ENCODE measurements at places on chromosomes 13 and 19. TPM values are rescaled to one million over a fixed set of nuclear protein-coding genes. Genes with fewer than 3 reads are reported as not detected.

LPAR2 gene
- total RNA-seq = 122 TPM

ZNF480 gene
- total RNA-seq = 2.0 TPM

IQCN gene
- total RNA-seq = 1.5 TPM

GRCh38 chr13:23386533-23386932 is 47.0 kb downstream of the SACS start:
- DNase-seq = no peak

DNA sequence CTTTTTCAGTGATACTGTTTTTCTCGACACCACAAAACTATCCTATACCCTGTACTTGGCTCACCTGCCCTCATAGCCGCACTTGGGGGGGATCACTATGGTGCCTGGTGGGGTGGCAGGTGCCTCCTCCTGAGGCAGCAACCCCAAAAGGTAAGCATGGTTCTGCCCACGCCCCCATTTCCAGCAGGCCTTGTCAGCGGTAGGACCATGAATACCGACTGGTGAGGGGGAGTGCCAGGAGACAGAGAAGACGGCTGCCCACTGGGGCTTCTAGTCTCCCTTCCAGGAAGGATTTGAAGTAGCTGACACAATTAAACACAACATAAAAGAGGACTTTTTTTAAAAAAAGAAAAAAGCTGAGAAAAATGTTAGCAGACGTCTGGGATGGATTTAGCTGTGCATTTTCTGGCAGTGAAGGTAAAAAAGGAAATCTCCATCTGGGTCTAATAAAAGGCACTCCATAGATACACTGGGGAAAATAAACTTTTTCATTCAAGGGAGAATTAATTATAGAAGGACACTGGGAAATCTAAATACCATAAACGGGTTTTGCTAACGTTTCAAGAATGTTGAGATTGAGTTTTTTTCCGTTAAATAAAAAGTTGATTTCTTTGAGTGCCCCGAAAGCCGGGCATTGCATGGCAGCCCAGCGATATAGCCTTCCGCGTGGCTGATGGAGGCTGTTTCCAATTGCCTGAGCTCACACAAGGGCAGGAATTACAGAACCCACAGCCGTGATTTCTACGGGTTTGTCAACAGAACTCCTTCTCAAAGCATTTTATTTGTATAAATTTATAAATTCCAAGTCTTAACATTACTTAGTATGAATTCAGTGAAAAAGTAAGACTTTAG is 45.1 kb downstream of the ATP11A start:
- no peak for DNase-seq

ZNF681 gene
- total RNA-seq = 5.8 TPM

DNA sequence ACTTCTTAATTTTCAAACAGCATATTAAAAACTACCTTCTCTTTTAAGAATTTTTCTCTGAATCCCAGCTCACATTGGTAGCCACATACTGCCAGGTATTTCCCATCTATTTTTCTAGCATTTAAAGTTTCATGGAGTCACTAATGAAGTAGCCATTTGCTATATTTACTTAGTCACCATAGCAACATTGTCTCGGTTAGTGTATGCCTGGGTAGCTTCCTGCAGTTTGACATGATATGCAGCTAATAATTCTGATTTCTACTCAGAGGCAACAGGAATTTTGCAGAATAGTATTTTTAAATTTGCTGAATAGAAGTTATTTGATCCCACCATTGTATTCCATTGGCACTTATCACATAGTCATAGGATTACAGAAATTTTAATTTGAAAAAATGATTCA is 30.9 kb upstream of the KCTD4 start:
- DNase-seq = no peak

All from activated naive CD4-positive, alpha-beta T cell treated with anti-CD3 and anti-CD28 coated beads, Interleukin-2, amount 50 U/mL, for 72 hours (primary cell).